HEK293T (cell line): ENCODE measurements at places on chromosomes 3 and 15.

- no peak for DNase-seq
Measured at GRCh38 chr15:32861761-32862160, 144.0 kb downstream of the GREM1 start.

DNA sequence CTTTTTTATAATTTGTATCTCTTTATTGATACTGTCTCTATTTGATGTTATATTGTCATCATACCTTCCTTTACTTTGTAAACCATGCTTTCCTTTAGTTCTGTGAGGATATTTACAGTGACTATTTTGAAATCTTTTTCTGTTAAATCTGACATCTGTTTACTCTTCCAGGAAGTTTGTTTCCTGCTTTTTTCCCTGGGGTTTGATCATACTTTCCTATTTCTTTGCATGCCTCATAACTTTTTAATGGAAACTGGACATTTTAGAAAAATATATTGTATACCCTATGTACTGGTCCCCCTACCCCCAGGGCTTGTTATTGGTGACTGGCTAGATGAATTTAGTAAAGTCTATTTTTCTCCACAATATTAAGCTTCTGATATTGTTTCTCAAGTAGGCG lies 115.1 kb downstream of the C3orf70 start:
- DNase-seq: no peak

DNA sequence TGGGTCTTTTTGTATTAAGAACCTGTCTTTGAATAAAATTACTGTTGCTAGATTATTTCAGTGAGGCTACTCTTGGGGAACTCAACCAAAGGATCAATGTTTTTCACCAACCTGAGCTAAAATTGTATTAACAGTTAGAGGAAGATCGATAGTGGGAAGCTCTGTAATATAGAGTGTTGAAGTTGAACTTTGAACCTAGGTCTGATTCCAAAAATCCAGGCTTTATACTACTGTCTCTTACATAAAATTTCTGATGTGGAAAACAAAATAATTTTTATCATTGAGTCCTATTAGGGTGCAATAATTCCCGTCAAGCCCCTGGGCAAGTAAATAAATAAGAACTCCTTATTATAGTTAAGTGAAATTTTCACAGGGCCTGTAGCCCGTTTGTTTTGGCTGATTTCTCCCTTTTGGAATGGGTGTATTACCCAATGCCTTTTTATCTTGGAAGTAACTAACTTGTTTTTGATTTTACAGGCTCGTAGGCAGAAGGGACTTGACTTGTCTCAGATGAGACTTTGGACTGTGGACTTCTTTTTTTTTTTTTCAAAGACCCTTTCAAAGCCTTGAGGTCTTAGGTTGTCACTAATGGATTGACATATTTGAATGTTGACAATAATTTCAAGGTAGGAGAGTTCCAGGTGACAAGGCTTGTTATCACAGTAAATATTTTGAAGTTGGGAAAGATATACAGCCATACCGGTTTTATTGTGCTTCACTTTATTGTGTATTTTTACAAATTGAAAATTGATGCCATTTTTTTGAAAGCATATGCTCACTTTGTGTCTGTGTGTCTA lies 276.1 kb downstream of the NFKBIZ start:
- no peak for DNase-seq

GRCh38 chr15:73926219-73927002 lies at the start of gene LOXL1:
LOXL1 (plus strand) TSS chr15:73926462; CDS start chr15:73926784, 322 bp downstream.
- DNase-seq: peak; percentile 55

- DNase-seq: no peak
Measured at GRCh38 chr3:167203062-167203461, 177.0 kb downstream of the ZBBX start.

DNA sequence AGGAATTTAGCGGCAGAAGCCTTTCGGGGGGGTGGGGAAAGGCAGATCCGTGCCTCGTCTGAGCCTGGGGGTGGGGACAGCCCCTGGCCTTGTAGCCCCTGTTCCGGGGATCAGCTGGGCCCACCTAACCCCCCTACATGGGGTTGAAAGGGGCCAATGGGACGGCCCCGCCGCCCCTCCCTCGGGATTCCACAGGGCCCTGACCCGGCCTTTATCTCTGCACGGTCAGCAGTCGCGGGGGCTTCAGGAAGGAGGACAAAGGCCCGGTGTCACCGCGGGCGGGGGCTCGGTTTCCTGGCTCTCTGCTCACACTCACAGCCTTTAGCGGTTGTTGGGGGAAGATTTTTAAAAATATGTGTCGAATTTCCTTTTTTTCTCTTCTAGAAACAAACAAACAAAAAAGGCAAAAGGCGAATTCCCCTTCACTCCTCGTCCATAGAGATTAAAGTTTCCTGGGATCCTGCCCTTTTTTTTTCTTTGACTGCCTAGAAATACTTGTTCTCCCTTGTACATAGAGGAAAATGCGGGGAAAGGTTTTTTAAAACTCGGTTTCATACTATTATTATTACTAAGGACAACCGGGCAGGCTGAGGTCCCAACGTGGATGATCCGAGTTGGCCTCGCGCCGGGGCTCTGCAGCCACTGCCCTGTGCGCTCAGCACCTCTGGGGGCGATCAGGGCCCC lies 7.9 kb downstream of the FOXL2 start:
- no peak for DNase-seq

GRCh38 chr3:119240101-119240590 lies 532 bp downstream of the B4GALT4 start:
- DNase-seq: peak; percentile 25

DNA sequence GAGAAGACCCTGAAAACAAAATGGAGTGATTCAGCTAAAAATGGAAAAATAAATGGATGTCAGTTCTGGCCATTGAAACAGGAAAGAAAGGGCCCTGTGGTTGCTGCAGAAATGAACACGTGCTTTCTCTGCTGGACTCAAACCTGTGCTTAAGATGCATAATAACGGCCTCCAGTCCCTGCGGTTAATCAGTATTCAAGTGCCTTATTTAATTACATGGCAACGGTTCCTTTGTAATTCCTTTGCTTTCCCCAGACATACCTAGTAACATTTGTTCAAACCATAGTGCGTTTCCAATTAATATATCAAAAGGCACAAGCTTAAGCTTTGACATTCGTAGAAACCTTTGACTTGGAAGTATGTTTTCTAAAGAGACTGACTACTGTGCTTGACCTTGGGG lies 428.3 kb downstream of the GABRG3 start:
- DNase-seq: no peak

- DNase-seq: peak; percentile 41
Measured at GRCh38 chr15:29115093-29115991, 154.3 kb downstream of the NSMCE3 start.

DNA sequence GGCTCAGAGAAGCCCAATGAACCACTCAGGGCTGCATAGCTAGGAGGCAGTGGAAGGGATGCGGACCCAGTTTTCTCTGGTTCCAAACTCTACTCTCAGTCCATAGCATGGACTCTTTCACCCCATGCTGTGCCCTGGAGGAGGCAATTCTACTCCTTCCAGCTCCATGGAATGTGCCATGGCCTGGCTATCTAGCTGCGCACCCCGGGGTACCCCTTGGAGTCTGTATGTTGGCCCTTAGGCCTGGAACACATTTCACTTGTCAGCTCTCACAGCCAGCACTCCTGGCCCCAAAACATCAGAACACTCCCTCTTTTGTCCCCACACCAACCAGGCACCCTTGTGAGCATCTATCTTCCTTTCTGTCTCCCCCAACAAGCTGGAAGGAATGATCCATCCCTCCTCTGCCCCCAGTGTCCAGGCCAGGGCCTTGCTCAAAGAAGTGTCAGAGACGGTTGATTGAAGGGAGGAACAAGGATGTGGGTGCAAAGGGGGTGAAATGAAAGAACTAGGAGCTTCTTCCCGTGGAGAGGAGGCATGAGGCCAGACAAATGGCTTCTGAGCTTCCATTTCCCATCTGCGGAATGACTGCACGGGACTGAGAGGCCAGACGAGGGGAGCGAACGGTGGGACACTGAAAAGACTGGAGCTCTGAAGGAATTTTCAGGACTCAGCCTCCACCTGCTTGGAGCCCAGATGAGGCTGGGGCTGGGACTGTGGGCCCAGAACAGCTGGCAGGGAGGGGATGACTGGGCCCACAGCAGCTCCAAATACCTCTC lies 2.8 kb downstream of the PRSS50 start:
- DNase-seq: no peak

GRCh38 chr3:127632035-127632820 lies 3.2 kb downstream of the PODXL2 start:
- DNase-seq: no peak

- DNase-seq: no peak
Measured at GRCh38 chr3:121574449-121574848, 6.7 kb downstream of the ARGFX start.

DNA sequence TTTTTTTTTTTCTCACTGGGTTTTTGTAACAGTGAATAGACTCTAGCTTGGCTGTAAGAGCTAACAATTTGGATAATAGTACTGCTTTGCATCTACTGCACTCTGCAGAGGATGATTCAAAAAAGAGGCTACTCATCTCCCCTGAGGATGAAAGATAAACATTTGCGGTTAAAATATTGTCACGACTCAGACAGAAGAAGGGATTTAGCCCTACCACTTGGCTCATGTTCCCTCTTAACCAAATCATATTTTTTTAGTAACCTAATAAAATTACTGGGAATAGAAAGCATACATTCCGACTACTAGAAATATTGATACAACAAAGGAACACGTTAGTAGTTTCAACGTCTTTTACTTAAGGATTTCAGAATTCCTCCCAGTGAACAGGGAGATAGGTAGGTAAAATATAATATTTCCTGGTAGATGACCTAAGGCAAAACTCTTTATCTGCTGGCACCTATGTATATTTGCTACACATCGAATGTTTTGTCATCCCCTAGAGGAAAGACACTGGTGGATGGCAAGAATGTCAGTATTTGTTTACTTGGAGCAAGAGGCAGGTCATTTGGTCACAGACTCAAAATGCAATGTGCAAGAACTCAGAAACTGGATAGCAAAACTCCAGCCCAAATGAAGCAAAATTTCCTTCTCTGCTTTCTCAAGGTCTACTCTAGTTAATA lies 110.8 kb downstream of the GREM1 start:
- DNase-seq: no peak

- DNase-seq: no peak
Measured at GRCh38 chr3:96200897-96201296, 613.5 kb upstream of the EPHA6 start.

DNA sequence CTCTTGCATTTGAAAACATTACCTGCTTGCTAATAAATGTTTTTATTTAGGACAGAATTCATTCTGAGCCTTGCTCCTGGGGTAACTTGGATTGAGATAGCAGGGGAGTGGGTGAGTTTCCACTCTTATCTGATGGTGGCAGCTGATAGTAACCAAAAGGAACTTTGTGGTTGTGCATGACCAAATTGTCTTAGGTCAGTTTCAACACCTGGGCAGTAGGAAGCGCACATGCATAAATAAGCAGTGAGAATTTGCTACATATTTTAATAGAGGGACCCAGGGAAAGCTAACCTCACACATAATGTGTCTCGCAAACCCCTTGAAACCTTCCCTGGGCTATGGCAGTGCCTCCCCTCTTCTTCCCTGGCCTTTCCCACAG lies 65.4 kb upstream of the XCR1 start:
- DNase-seq: no peak

- no peak for DNase-seq
Measured at GRCh38 chr15:38134252-38134651, 118.4 kb upstream of the SPRED1 start.

GRCh38 chr3:83765956-83766355 lies 1192.8 kb upstream of the CADM2 start:
- DNase-seq: no peak

DNA sequence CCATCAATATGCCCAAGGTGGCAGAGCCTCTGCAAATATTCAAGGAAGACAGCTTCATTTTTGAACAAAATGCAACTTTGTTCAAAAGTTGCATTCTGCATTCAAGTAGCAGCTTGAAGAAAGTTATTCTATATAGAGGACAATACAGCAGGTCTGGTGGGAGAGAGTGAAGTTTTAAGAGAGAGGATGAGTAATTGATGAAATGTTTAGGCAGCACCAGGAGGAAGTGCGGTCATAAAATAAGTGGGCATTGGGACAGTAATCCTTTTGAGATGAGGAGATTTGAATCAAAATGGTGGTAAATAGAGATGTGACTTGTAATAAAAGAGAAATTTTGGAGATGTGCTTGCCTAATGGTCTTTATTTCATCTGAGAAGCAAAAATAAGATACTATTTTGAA lies 607.3 kb upstream of the ZNF385D start:
- no peak for DNase-seq

DNA sequence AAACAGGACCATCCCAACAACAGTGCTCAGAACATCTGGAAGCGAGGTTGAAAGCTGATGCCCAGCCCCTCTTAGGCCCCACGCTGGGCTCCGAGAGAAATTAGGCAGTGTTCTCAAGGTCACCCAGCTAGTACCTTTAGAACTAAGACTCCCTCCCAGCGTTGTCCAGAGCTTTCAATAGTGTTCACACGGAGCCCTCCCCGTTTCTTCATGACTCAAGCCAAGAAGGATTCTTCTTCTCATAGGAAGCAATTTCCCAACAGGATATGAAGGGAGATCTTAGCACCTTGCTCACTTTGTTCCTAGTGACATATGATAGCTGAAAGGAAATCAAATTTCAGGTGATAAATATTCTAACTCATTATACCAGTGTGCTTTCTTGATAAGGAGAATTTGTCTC lies 244.2 kb upstream of the ST8SIA2 start:
- DNase-seq: no peak

DNA sequence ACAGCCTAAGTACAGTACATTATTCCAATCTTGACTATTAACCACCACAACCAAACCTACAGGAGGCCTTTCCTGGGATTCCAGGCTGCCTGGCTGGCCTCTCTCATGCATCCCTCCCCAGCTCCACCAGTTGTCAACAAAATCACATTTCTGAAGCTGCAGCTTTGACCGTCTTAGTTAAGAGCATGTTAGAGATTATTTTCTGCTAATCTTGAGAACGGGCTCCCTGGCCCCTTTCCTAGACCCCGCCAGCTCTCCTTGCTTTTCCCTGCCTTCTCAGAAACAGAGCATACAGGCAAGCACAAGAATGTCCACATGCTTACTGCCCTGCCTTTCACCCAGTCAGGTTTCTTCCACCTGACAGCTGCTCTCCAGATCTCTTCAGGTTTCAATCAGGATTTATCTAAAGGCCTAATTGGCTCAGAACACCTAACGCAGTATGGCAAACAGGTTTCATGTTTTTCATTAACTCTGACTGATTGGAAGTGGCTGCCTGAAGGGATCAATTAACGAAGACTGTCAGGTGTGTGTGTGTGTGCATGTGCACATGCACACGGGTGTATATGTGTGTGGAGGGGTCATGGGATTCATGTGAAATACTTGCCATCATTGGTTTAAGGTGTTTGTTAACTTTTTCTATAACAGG lies 12.3 kb downstream of the KY start:
- DNase-seq: no peak

- peak; percentile 29 for DNase-seq
Measured at GRCh38 chr15:96409215-96410138, 79.0 kb downstream of the NR2F2 start.

GRCh38 chr15:40456299-40456712 lies 14.5 kb upstream of the CHST14 start:
- DNase-seq: no peak

DNA sequence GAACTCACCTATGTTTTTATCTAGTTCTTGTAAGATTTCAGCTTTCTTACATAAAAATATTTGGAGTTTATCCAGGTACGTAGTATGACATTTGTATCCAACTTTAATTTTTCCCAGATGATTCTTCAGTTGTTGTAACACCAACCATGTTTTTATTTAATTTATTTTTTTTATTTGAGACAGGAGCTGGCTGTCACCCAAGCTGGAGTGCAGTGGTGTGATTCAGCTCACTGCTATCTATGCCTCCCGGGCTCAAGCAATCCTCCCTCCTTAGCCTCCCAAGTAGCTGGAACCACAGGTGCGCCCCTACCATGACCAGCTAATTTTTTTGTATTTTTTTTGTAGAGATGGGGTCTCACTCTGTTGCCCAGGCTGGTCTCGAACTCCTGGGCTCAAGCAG lies 6.6 kb downstream of the XYLB start:
- DNase-seq: no peak

- DNase-seq: no peak
Measured at GRCh38 chr3:64691051-64691450, 3.3 kb upstream of the ADAMTS9 start.
